Renal cortical epithelial cell (primary cell): ENCODE measurements at places on chromosomes 16 and 17. TPM values are rescaled to one million over a fixed set of nuclear protein-coding genes. Genes with fewer than 3 reads are reported as not detected.

The MYL4 gene
- 0.15 TPM in 1 of 2 replicates, not detected in the other for total RNA-seq

The POLG2 gene
- 4.5 and 11.4 TPM in 2 replicates for total RNA-seq

The PERCC1 gene
- not detected in 2 replicates for total RNA-seq

The LGALS3BP gene
- 390 and 548 TPM in 2 replicates for total RNA-seq

The PPY gene
- not detected in 2 replicates for total RNA-seq

The CCDC102A gene
- 13.9 and 27.3 TPM in 2 replicates for total RNA-seq

The TBC1D26 gene
- not detected in 2 replicates for total RNA-seq

The CCL8 gene
- total RNA-seq: not detected in 2 replicates

The LITAFD gene
- total RNA-seq: not detected in 2 replicates

The PIPOX gene
- 0.94 TPM in 1 of 2 replicates, not detected in the other for total RNA-seq

The ZG16 gene
- total RNA-seq: not detected in 2 replicates

The SOST gene
- not detected in 2 replicates for total RNA-seq

The DNASE1L2 gene
- 0.17 and 1.1 TPM in 2 replicates for total RNA-seq

The LGALS9 gene
- total RNA-seq: 2.3 and 6.1 TPM in 2 replicates

The ABR gene
- total RNA-seq: 69.1 and 116 TPM in 2 replicates

The CYGB gene
- 10.3 and 49.8 TPM in 2 replicates for total RNA-seq

The C16orf95 gene
- total RNA-seq: 3.4 and 3.8 TPM in 2 replicates

The CPHXL2 gene
- total RNA-seq: not detected in 2 replicates
